Testis (tissue), 5 donors: ENCODE measurements at places on chromosomes 11 and 22.

- no peak for DNase-seq
Observed at GRCh38 chr22:26981111-26981510, 323.7 kb downstream of the MIAT start.

DNA sequence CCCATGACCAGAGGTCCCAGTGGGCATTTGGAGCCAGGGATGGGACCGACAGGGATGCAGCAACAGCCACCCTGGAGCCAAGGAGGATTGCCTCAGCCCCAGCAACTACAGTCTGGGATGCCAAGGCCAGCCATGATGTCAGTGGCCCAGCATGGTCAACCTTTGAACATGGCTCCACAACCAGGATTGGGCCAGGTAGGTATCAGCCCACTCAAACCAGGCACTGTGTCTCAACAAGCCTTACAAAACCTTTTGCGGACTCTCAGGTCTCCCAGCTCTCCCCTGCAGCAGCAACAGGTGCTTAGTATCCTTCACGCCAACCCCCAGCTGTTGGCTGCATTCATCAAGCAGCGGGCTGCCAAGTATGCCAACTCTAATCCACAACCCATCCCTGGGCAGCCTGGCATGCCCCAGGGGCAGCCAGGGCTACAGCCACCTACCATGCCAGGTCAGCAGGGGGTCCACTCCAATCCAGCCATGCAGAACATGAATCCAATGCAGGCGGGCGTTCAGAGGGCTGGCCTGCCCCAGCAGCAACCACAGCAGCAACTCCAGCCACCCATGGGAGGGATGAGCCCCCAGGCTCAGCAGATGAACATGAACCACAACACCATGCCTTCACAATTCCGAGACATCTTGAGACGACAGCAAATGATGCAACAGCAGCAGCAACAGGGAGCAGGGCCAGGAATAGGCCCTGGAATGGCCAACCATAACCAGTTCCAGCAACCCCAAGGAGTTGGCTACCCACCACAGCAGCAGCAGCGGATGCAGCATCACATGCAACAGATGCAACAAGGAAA is 27.3 kb upstream of the L3MBTL2 start:
- no peak for DNase-seq

GRCh38 chr22:26453216-26453615 is 24.2 kb downstream of the ASPHD2 start:
- DNase-seq = no peak

GRCh38 chr11:121337740-121338272 is 45.2 kb downstream of the SC5D start:
- DNase-seq = peak; percentile 57

DNA sequence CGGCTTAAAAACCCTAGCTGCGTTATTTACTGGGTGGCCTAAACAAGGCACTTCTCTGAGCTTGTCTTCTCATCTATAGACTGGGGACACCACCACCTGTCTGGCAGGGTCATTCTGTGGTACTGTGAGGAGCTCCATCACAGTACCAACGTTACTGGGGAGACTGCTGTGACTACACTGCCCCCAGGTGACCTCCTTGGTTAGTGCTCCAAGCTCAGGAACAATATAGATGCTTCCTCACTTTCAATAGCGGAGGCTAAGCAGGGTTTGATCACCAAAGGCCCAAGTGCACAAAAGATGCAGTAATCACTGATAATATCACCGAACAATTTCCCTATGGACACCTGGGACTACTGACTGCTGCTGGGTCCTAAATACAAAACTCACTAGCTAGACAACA is 18.8 kb downstream of the PRPF19 start:
- DNase-seq = peak; percentile 70

DNA sequence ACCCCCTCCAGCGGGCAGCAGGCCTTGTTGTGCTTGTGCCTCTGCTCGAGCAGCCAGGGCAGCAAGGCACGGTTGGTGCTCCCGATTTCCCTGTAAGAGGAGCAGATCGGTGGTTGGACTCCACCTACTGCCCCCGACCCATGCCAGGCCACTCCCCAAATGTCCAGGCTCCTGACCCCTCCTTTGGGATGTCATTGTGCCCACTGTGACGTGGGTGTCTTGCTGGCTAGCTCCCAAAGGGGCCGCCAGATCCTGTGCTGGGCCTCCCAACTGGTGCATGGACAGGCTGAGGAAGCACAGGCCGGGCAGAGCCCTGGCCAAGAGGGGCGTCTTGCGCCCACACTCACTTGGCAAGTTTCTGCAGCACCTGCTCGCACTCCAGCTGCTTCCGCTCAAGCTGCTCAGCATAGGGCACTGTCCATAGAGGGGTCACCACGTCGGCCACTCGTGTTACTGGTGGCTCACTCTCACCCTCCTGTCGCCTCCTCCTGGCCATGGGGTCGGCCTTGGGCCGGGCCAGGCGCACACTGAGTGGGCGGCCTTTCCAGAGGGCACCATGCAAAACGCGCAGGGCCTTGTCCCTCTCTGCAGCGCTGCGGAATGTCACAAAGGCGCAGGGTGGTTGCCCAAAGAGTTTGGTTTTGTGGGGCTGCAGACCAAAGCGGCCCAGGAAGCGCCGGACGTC is at the start of gene RANBP1:
Gene RANBP1, plus strand, starts transcription at position 414 of the 685 bp plus-strand sequence. Its CDS starts 81 bp downstream, at position 495.
- no peak for DNase-seq

DNA sequence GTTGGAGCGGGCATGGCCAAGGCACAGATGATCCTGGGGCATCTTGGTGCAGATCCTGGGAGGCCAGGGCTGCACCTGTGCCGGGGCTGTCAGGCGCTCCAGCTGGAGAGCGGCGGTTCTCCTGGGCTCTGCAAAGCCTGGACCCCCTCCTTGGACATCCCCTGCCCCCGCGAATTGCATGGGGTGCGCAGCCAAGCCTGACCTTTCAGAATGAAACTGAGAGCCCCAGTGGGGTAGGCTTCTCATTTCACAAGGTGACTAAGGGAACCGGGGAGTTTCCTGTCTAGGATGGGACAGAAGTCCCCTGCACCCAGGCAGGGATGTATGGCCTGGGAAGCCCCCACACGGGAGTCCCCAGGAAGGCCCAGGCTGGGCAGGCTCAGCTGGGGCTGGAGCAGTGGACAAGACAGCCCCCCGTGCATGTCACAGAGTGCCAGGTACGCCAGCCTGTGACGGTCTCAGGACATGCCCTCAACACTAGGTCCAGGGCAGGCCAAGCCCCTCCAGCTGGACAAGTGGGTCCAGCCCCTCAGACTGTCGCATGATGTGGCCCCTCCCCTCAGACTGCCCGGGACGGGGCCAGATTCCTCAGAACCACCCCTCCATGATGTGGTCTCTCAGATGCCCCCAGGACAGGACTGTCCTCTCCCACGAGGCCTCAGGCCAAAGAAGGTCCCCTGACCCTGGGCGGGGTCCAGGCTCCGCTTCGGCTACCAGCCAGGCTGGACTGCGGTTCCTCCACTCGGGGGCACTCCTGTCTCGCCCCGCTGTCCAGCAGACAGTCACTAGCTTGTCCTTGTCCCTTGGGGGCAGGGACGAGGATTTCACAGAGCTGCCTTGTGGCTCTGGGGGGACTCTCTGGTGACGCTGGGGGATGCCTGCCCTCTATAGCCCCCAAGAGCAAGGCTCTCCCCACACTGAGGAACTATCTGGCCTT is 2.3 kb downstream of the LSP1 start:
- DNase-seq = no peak

- no peak for DNase-seq
Observed at GRCh38 chr11:103532133-103532788, 423.0 kb downstream of the DYNC2H1 start.

DNA sequence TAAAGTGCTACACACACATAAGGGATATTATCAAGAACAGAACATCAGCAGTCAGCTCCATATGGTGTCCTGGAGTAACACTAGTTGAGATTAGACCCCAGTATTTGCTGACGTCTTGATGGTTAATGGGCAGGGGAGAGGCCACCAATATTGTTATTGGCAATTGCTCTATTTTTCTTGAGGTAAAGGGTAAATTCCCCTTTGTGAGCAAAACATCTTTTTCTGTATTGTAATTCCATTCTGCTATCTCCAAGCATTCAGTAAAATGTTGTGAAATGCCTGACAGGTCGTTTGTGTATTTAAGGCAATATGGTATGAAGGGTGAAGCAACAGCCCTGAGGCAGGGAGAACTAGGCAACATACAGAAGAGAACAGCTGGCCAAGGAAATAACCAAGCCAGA is 21.9 kb downstream of the PC start:
- no peak for DNase-seq

GRCh38 chr11:13061294-13061990 is 52.3 kb downstream of the RASSF10 start:
- no peak for DNase-seq

- no peak for DNase-seq
Observed at GRCh38 chr11:33582636-33583325, 117.8 kb downstream of the C11orf91 start.

- peak; percentile 51 for DNase-seq
Observed at GRCh38 chr11:32385998-32386397, 49.3 kb downstream of the WT1 start.

GRCh38 chr11:87432022-87432421 is 394.3 kb downstream of the TMEM135 start:
- peak; percentile 33 for DNase-seq

GRCh38 chr22:28938286-28938833 is 55.0 kb downstream of the ZNRF3 start:
- no peak for DNase-seq

DNA sequence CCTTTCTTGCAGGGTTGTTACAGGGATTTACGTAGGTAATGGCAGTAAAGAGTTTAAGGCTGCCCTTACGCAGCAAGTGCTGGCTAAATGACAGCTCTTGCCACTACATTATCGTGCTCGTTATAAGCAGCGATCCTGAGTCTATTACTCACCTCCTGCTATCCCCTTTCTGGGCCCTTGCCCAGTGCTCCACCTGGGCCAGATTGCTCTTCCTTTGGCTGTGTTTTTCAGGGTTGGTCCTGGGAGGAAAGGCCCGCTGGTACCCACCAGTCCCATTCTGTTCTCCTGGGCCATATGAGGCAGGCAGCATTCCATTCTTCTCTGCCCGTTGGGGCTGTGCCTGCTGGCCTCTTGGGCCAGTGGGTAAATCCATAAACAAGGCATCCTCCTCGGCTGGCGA is 87.5 kb downstream of the C11orf58 start:
- DNase-seq = no peak

DNA sequence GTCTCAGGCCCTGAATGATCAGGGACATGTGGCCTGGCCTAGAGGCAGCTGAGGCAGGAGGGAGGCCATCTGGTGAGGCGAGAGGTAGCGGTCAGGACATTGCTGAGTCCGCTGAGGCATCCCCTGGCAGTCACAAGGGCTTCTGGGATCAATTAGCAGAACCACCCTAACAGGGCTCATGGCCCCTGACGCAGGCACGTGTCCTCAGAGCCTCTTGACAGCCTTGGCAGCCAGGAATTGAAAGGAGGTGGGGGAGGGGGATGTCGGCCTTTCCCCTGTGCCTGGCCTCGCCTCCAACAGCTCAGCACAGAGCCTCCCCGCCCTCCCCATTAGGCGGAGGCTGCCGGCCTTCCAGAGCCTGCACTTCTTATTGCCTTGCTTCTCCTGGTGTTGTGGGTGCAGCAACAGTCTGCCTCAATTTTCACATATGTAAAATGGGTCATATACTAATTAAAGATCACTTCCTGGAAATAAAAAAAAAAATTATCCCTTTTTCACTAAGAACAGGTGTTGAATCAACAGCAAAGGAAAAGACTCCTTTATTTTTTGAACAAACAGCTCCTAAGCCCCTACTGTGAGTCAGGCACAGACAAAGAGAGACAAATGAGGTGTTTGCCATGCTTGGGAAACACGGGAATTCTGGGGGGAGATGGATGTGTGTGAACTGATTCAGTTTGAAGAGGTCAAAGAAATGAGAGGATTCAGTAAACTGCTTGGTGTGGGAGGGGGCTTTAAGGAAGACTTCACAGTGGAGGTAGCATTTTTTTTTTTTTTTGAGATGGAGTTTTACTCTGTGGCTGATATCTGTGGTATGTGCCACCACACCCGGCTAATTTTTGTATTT is 55.3 kb downstream of the NFAM1 start:
- DNase-seq = peak; percentile 79

DNA sequence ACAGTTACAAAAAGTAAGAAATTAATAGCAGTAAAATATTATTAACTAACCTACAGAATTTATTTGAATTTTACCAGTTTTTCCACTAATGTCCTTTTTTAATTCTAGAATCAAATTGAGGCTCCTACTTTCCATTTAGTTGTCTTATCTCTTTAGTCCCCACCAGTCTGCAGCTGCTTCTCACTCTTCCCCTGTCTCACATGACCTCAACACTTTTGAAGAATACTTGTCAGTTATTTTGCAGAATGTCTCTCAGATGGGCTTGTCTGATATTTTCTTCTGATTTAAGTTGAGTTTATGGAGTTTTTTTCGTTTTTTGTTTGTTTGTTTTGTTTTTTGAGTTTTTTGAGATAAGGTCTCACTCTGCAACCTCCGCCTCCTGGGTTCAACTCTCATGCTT is 74.3 kb upstream of the ADORA2A start:
- no peak for DNase-seq

DNA sequence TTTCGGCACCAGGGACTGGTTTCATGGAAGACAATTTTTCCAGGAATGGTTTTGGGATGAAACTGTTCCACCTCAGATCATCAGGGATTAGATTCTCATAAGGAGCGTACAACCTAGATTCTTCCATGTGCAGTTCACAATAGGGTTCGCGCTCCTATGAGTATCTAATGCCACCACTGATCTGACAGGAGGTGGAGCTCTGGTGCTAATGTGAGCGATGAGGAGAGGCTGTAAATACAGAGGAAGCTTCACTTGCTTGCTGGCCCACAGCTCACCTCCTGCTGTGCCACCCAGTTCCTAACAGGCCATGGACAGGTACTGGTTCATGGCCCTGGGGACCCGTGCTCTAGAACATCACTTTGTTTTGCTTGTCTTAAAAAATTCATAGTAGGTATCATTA is 41.8 kb upstream of the AMPD3 start:
- DNase-seq = peak; percentile 58

DNA sequence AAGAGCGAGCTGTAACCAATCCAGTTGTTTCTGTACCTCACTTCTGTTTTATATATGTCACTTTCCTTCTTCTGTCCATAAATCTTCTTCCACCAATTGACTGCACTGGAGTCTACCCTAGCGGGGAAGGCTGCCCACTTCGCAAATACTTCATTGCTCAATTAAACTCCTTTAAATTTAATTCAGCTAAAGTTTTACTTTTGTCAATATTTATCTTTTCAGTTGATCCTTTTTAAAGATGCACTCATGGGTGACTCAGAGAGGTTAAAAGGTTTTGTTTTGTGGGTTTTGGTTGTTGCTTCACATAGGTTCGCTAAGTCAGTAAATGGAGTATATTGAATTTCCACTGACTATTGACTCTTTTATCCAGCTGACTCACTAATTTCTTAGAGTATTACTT is 597.2 kb downstream of the DLG2 start:
- DNase-seq = no peak

GRCh38 chr22:19620742-19621371 is 93.4 kb upstream of the SEPTIN5 start:
- no peak for DNase-seq
